NCI-H2227 treated with DMSO at 0.1 percent for 48 hours (cell line): ENCODE measurements at places on chromosomes 4 and X.

DNA sequence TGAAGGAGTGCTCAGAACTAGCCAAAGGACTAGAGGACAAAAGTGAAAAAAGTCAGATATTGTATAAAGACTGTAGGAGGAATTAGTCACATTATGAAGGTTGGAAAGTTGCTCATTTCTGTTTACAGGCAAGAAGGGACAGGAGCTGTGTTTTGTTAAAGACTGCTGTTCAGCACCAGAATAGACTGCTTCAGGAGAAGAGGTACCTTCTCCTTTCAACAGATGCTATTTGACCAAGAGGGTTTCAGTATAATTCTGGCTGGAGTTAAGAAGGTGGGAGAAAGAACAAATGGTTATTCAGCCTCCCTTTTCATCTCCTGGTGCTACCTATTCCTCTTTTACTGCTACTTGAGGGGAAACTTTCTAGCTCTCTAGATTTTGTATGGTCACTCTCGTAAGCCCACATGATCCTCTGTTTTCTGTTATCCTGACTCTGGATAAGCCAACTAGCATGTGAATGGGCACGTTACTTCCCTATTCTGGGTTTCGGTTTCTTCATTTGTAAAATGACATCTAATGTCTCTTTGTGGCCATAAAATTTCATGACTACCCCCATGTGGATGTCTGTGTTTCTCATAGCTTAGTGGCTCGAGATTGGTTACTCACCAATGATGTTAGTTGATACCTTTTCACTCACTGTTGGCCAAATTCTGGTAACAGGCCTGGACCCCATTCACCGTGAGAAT, 68.9 kb downstream of the SH2D1A start:
- no peak for DNase-seq

GRCh38 chr4:168796362-168797106, 213.5 kb downstream of the CBR4 start:
- DNase-seq = no peak

- DNase-seq = no peak
These were observed 53.0 kb downstream of the PKD2 start for GRCh38 chr4:88060431-88060830.

GRCh38 chr4:77215107-77215506, 58.1 kb downstream of the CCNG2 start:
- no peak for DNase-seq

GRCh38 chr4:183832776-183833450, 72.2 kb upstream of the STOX2 start:
- DNase-seq = no peak
